ENCODE measurements at places on chromosomes 1 and 21.

DNA sequence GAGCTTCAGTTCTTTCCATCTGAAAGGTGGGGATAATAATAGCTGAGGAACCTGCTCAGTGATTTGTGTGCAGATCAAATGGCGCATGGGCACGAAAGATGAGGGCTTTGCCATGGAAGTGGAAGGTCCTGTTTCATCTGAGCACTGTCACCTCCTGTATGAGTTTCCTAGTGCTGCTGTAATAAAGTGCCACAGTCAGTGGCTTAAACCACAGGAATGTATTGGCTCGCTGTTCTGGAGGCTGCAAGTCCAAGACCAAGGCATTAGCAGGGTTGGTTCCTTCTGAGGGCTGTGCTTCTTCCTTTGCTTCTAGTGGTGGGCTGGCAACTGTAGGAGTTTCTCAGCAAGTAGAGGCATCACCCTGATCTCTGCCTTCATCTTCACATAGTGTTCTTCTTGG lies 51.1 kb upstream of the RBM15 start:
- DNase-seq, result no peak

DNA sequence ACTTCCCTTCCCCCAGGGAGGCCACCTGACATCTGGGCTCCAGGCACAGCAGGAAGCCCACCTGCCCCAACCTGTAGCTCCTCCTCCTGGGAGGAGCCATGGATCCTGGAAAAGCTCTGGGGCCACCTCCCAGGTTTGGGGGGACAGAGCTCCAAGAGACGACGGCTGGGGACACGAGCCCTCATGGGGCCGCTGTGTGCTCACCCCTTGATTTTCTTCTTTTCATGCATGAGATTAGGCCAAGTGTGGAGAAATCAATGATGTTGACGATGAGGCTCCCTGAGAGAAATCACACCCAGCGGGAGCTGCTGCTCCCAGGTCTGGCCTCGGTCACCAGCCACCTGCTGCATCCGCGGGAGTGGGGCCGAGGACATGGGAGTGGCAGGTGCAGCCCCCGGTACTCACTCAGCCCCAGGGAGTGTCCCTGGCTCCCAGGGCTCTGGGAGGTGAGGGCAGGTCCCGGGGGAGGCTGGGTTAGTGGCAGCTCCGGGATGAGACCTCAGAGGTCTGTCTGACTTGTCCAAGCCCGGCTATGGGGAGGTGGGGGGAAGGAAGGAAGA lies 8.7 kb downstream of the TNFRSF14 start:
- DNase-seq, result no peak

- peak; percentile 37 for DNase-seq
Measured at GRCh38 chr1:16717336-16718098, 22.8 kb upstream of the RNU1-4 start.

GRCh38 chr1:158016651-158017335 lies 23.3 kb downstream of the KIRREL1 start:
- DNase-seq, result no peak

GRCh38 chr1:183129921-183130690 lies 56.0 kb upstream of the LAMC2 start:
- DNase-seq, result no peak

DNA sequence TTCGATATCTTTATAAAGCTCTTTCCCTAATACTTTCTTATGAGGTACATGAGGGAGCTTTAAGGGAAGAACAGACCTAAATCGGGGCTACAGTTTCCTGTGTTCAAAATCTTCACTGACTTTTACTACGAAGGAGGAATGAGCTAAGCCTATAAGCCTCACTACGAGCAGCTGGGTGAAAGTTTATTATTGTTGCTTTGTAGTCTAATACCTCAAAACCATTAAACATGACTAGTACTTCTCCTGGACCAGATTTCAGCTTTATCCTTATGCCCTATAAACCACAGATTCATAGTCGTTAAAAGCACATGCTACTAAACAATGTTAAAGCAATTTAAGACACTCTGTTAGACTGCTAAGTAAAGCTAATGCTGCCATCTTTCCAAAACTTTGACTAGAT lies 30.2 kb downstream of the NDC1 start:
- no peak for DNase-seq

- no peak for DNase-seq
Measured at GRCh38 chr1:231021540-231022031, 18.5 kb downstream of the FAM89A start.

- DNase-seq, result no peak
Measured at GRCh38 chr1:234932106-234932505, 196.5 kb downstream of the TOMM20 start.

DNA sequence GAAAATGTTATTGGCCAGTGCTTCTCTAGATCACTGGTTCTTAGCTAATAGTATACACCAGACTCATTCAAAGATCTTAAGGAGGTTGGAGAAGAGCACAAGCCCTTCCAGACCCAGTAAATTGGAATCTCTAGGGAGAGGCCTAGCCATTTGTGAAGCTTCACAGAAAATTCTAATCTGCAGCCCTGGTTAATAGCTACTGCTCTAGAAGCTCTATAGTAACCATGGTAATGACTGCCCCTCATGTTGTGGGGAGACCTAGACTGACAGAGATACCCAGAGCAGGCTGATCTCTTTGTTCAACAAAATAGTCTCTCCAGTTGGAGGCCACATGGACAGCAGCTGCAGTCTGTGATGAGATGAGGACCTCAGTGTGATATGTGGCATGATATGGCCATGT lies 31.7 kb downstream of the ARID1A start:
- no peak for DNase-seq

- DNase-seq, result no peak
Measured at GRCh38 chr1:57117753-57118152, 151.9 kb upstream of the C8B start.

DNA sequence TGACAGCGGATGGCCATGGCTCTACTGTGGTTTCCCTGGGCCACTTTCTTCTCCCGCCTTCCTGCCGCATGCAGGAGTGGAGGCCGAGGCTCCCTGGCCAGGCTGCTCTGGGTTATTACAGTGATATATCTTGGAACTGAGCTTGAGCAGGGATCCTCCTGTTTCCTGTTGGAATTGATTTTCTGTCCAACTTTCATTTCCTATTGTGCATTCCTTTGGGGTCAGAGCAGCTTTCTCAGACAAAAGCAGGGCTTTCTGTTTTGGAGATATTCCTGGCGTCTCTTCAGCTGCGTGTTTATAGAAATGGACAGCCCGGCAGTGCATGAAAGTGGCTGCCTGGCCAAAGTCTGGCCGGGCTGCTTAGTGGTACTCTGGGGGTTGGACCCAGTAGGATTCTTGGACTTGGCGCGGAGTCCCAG lies 146.4 kb downstream of the KIF26B start:
- no peak for DNase-seq

GRCh38 chr1:86718786-86719185 lies 14.4 kb downstream of the SH3GLB1 start:
- DNase-seq, result no peak

DNA sequence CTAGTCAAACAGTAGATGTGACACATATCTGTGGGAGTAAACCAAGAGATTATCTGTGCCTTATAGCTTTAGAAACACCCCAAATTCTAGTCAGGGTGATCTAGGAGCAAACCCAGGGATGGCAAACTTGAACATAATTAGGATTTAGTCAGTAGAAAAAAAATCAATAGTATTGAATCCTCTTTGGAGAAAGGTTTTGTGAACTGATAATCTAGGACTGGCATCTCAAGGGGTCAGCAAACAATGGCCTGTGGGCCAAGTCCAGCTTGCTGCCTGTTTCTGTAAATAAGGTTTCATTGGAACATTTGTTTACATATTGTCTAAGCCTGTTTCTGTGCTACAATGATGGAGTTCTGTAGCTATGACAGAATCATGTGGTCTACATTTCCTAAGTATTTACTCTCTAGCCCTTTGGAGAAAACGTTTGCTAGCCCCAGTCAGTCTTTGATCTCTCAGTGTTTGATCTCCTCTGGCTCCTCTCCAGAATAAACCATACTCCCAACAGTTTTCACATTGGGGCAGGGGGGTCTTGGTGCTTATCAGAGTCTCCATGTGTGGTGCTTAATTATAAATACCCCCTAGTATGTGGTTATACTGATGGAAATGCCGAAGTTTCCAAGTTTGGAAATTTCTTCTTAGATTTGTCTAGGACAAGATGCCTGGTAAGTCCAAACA lies 385.8 kb downstream of the NTNG1 start:
- DNase-seq, result no peak

DNA sequence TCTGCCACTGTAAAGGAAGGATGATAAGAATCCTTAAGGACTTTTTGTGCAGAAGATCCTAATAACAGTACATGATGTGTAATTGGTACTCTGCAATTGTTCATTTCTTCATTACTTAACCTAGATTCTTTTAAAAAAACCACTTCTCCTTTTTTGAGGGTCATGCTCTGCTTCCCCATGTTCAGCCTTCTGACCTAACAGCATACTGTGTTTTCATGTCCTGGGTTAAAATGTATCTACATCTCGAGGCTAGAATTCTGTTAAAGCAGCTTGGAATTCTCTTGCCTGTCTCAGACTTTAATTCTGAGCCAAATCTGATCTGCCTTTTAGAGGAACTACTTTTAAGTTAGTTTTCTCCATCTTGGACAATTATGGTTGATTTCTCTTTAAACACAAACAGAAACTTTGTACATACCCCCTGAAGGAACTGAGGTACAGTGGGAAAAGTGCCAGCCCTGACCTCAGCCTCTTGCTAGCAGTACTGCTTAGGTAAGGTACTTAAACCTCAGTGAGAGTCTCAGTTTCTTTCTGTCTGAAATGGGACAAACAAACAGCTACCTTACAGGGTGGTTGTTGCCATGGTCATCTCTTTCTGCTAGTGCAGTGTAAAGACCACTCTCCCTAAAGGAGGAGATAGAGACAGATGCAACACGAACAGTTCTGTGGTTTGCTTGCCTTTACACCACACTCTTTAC lies 103.2 kb upstream of the DYNLT5 start:
- DNase-seq, result no peak

DNA sequence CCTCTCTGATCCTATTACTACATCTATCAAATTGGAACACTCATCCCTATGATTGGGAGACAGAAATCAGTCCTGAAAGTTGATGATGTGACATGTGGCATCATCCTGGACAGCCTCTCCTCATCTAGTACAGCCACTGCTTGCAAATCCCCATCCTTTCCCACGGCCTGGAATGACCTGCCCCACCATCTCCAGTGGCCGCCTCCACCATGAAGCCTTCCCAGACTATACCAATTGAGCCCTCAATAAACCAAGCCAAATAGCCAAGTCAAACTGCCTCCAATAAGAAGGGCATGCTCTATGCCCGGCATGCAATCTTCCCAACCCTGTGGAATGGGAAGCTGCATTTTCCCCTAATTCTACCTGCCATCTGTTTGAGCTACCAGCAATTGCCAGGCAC lies 561 bp upstream of the ARHGEF19 start:
- DNase-seq, result no peak

GRCh38 chr1:215878843-215879242 lies 311.7 kb downstream of the KCTD3 start:
- DNase-seq, result no peak

DNA sequence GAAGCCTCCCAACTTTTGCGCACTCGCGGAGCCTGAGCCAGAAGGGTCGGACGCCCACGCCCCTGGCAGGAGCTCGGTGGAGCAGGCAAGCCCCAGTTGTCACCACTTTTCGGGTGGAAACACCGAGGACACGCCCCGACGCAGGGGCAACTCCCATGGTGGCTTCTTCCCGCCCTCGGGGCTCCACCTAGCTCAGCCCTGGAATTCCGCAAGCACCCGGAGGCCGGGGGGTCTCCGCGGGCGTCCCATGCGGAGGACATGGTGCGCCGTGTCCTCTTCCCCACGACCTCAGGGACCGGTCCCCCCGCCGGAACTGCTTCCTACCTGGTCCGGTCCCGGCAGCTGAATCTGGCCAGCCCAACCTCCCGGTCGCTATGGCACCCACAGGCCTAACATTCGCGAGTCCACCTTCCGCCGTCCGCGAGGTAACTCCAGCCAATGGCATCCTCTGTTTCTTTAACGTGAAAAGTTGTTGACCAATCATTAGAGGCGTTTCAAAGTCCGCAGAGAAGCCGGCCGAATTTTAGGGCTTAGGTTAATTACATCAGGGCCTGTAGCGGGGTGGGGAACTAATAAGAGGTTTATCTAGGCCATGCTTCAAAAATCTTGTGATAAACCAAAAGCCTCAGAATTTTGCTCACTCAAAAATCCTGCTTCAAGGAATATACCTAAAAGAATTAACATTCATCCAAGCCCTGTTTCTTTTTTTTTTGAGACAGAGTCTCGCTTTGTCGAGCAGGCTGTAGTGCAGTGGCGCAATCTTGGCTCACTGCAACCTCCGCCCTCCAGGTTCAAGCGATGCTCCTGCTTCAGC lies at the start of gene STPG1:
STPG1 (minus strand) TSS at position 433 of the 814 bp plus-strand sequence. CDS start 12,394 bp downstream, outside the sequence.
- peak; percentile 97 for DNase-seq

DNA sequence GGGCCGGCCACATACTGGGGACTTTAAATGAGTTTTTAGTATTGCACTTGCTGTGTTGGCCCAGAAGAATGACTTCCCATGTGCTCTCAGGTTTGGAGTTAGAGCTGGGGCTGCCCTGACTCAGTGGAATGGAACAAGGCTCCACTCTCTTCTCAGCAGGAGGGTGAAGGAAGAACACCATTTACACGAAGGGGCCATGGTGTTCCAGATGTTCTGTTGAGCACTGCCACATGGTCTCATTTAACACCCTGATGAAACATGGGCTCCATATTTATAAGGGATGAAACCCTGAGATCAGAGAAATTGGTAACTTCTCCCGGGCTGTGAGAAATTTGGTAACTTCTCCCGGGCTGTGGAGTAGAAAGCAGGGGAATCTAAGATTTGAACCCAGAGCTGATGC lies 5.8 kb downstream of the PYCR2 start:
- no peak for DNase-seq

- no peak for DNase-seq
Measured at GRCh38 chr1:100217834-100218233, 31.8 kb downstream of the DBT start.

GRCh38 chr1:211082824-211083223 lies 51.1 kb downstream of the KCNH1 start:
- no peak for DNase-seq

DNA sequence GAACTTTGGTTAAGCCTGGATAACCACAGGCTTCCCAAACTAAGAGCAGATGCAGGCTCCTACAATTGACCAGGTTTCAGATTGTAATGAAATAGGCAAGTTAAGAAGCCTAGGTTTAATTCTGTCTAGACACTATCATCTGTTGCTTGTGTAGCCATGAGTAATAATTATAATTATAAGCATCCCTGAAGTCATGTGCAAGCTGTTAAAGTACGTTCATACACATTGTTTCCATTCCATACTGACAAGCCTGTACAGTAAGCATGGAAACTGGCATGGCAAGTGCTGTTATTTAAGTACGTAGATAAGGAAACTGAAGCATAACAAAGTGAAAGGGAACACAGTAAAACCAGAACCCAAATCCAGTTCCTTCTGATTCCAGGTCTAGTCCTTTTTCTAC lies 557.2 kb upstream of the BEND5 start:
- DNase-seq, result no peak

GRCh38 chr1:4965346-4966075 lies 311.1 kb downstream of the AJAP1 start:
- peak; percentile 30 for DNase-seq

Data from iPS-NIHi11 (cell line).